ENCODE measurements at places on chromosomes 5 and 9.

DNA sequence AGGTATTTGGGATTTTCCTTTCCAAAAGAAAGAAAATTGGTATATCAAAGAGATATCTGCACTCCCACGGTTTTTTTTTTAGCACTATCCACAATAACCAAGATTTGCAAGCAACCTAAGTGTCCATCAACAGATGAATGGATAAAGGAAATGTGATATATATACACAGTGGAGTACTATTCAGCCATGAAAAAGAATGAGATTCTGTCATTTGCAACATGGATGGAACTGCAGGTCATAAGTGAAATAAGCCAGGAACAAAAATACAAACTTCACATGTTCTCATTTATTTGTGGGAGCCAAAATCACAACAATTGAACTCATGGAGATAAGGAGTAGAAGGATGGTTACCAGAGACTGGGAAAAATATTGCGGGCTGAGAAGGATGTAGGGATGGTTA lies 9.8 kb downstream of the ANKRD31 start:
- no peak for DNase-seq

- no peak for DNase-seq
These were observed 51.5 kb upstream of the IQGAP2 start for GRCh38 chr5:76351577-76351976.

DNA sequence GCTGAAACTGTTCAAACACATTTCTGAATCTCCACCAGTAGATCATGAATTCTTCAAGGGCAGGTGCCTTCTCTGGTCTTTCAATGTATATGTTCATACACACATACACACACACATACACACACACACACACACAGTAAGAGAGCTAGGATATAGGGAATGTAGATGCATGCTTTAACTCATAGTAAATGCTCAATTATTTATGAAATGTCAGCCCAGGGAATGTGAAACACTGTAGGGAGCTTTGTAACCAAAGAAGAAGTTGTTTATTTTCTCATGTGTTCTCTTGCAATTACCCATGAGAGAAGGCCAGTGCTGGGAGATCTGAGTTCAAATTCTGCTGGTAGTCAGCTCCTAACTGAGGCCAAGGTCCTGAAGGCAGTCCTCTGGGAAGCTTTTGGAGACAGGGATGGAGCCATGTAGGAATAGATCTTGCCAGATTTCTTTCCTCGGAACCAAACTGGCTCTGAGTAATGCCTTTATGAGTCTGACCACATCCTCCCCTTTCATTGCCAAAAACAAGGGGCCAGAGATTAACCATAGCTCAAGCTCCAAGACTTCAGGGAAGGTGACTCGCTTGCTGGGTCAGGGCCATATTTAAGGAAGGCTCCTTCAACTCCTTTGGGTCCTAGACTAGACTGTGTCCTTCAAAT lies 487.0 kb upstream of the TNC start:
- no peak for DNase-seq

- DNase-seq: peak; percentile 50
These were observed 25.2 kb downstream of the SLC28A3 start for GRCh38 chr9:84315278-84315877.

GRCh38 chr5:433836-434235 lies 9.1 kb upstream of the EXOC3 start:
- no peak for DNase-seq

DNA sequence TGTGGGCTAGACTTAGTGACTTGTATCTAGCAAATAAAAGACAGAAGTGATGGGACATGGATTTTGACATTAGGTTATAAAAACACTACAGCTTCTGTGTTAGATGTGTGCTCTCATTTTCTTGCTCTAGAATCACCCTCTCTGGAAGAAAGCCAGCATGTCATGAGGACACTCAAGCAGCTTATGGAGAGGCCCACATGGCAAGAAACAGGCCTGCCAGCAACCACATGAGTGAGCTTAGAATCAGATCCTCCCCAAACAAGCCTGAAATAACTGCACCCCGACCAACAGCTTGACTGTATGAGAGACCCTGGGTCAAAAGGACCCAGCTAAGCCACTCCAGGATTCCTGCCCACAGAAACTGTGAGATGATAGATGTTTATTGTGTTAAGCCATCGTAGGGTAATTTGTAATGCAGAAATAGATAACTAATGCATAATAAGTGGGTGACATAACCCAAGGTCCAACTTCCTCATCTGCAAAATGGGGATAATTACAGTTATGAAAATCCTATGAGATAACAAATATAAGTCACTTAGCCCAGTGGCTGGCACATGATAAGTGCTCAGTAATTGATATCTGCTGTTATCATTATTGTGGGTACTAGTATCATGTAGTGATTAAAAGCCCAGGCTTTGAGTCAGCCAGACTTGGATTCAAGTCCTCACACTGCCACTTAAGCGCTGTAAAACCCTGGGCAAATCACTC lies 86.5 kb downstream of the KLHL3 start:
- DNase-seq: no peak

- DNase-seq: no peak
These were observed 10.4 kb downstream of the RAI14 start for GRCh38 chr5:34666392-34667080.

GRCh38 chr9:100221538-100221937 lies 122.5 kb downstream of the INVS start:
- DNase-seq: no peak

DNA sequence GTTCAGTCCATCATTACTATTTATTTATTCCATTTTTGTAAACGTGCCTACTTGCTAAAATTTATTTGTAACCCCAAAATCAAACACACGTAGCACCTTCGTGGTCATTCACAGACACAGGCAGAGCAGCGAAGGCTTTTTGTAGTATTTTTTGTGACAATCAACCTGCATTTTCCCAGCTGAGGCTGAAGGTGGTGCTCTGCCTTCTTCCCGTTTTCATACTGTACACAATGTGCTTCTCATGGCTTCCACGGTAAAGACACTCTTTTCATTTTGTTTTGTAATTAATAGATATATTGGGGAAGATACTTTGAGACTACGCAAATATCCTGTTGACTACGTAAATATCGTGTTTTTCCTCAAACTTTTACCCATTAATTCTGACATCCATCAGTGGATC lies 19.4 kb downstream of the DAP start:
- DNase-seq: no peak
